ENCODE measurements at places on chromosomes 1 and 21.

DNA sequence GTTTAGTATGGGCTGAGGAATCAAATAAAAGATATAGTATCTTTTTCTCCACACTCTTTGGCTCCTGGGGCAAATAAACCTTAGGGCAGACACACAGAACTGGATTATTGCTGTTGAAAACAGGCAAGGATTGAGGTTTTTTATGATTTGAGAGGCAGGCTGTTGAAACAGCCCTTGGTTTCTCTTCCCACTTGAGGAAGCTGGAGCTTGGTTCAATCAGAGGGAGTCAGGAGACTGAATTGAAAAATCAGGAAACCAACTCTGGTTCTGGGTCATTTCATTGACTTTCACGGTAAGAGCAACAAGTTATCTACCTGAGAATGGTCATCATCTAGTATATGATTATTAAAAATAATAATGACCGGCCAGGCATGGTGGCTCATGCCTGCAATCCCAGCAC lies 108.4 kb downstream of the CNIH3 start:
- no peak for DNase-seq

- no peak for DNase-seq
Observed at GRCh38 chr1:111908011-111908621, 81.4 kb downstream of the KCND3 start.

DNA sequence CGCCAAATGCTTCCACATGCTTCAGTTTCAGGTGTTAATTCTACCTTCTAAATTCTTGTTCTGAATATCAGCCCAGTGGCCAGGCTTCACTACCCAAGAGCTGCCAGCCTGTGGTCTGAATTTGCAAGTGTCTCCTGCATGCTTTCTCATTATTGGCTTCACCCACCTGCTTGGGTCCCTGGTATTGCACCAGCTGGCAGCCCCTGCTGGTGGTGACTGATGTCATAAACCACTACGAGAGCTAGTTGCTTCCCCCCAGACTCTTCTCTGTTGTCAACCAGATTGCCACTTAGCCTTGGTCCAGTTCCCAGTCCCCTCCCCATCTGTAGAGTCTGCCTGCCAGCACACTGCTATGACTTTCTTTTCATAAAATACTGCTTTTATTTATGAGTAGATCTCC lies 197.7 kb upstream of the DUSP10 start:
- no peak for DNase-seq

DNA sequence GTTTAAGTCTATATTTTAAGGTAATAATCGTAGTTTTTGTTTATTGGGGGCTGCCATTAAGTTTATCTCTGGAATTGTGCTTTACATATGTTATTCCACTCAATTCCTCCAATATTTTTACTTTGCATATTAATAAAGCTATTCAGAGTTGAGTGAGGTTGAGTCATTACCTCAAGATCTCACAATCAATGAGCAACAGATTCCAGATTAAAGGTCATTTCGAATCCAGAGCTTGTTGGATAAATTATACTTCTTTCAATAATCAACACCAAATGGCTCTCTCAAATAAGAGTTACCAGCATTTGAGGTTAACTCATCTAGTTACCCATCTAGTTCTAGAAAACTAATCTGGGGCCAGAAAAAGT lies 16.7 kb downstream of the RGS4 start:
- DNase-seq, result no peak

GRCh38 chr1:116886291-116886878 lies 23.3 kb upstream of the PTGFRN start:
- no peak for DNase-seq

GRCh38 chr1:94707321-94708298 lies 112.5 kb upstream of the SLC44A3 start:
- DNase-seq, result no peak

GRCh38 chr1:69172003-69173000 lies 395.4 kb upstream of the LRRC7 start:
- no peak for DNase-seq

GRCh38 chr1:1118011-1118875 lies 2.4 kb upstream of the C1orf159 start:
- no peak for DNase-seq

DNA sequence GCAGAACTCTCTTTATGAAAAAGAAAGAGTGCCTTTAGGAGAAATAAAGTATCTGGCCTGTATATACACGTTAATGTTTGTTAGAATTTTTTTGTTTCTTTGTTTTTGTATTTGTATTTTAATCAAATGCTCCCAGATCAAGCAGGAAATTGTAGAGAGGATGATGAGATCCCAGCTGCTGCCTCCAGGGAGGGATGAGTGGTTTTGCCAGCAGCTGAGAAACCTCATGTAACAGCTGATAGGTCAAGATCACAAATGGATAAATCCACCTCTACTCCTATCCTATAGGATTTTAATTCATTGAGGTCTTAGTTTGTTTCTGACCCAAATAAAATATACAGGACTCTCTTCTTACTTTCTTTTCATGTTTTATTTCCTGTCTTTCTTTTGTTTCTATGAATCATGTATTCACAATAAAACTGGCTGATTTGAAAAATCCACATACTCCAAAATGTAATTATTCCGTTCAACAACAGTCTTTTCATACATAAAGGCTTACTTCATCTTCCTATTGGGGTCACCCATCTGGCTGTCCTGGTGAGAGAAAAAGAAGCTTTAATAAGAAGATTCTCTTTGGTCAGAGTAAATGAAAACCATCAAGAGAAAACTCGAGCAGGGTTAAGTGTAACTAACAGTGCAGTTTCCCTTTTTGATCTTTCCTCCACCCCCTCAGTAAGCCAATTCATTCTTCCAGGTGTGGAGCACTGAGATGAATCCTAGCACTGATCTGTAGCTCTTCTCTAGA lies 129.3 kb upstream of the PLPPR5 start:
- DNase-seq, result no peak

DNA sequence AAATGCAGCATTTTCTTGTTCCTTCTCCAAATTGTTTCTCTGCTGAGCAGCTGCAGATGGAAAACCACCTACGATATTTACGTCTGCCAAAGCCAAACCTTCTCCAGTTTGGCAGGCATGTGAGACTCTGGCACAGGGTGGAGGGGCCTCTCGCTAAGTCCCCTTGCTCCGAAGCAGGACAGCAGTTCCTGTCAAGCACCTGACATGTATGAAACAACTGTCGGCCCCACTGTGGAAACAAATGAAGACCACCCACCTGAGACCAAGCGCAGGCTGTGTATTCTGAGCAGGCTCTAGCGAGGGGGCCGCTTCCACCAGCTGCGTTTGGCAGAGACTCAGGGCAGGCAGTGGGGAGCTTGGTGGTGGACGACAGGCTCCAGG lies 74.7 kb downstream of the RIPK4 start:
- DNase-seq, result no peak

DNA sequence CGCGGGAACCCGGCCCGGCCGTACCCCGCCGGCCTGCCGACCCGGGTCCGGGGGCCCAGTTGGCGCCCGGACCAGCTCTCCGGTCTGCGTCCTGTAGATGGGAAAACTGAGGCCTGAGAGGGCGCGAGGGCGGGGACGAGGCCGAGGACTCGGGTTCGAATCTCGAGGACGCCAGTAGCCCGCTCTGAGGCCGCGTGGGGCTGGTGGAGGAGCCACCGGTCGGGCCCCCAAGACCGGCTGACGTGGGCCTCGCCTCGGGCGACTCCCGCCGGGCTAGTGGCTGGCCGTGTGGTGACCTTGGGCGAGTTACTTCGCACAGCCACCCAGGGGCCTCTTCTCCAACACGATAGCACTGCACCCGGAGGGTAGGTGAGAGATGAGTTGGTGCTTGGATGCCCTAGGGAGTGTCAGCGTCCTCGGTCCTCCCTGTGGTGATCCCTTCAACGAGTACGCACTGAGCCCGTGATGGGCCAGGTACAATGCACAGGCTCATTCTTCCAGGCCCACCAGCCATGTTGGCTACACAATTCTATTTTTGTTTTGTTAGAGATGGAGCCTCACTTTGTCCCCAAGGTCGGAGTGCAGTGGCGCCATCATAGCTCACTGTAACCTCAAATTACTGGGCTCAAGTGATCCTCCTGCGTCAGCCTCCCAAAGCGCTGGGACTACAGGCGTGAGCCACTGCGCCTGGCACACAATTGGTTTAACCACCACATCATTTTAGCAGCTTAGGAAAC lies 404 bp upstream of the SCMH1 start:
- DNase-seq, result no peak

- no peak for DNase-seq
Observed at GRCh38 chr1:16181887-16182719, 26.2 kb upstream of the EPHA2 start.

DNA sequence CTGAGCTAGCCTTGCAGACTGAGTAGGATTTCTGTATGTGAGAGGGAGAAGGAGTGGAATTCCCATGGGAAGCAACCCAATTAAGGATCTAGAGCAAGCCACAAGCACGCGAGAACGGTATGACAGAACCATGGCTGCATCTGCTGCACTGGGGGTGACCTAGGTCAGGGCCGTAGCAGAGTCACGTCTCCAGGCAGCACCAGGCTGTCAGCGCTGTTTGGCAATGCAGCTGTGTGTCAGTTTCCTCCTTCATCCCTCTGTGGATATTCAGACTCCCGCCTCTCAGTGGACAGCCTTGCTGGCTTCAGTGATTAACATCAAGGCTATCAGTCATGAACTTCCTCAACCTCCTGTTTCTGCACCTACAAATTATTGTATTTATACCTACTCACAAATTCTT lies 118.1 kb upstream of the PPP2R5A start:
- no peak for DNase-seq

GRCh38 chr1:23421753-23422240 lies 2.8 kb downstream of the TCEA3 start:
- no peak for DNase-seq

DNA sequence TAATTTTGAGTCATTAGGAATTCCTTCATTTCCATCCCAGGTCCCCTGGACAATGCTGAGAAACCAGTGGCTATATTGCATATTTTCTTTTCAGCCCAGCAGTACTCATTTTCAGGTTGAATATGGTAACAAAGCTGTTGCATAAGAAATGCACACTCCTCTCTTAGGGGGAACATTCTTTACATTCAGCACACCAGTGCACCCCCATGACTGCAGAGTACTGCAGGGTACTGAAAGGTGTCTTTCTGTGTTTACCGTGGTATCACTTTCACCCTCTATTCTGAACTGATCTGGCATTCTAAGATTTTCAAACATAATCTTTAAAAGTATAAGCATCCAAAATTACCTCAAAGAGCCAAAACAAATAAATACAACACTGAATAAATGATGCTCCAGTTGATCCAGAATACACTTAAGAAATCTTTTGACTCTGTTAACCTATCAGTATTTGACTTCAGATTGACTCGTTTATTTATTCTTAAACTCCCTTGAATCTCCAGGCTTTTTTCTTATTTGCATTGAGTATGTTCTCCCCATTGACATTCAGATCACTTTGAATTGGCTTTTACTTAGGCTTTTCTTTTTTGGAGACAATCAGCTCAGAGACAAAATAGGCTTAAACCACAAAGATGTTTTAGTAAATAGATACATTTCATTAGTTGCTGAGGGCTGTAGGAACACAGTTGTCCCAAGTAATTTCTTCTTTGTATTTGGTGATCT lies 213.6 kb downstream of the NFIA start:
- DNase-seq, result no peak

DNA sequence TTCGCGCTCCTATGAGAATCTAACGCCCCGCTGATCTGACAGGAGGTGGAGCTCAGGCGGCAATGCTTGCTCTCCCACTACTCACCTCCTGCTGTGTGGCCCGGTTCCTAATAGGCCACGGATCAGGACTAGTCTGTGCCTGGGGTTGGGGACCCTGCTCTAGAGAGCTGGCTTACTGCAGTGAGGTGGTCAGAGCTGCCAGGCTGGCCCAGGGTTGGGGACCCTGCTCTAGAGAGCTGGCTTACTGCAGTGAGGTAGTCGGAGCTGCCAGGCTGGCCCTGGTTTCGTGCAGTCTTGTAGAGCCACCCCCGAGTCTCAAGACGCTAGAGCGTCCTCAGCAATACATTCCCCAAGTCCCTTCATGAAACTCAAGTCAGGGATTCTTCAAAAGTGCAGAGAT lies 27.5 kb downstream of the SLC37A1 start:
- no peak for DNase-seq

GRCh38 chr1:111489604-111490003 lies 13.8 kb downstream of the ADORA3 start:
- no peak for DNase-seq

DNA sequence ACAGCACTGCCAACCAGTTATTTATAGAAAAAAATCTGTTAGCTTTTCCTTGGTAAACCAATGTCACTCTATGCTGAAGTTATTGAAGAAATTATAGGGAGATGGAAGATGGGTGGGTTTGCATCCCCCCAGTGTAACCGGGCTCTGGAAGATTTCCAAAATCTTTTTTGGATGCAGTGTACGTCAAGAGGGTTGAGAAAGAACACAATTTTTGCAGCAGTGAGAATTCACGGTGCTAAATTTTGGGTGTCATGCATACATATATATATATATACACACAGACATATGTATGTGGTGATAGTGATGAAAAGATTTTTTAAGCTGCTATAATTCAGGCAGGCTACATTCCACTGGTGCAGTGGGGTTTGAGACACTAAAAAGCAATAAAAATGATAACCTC lies 91.4 kb upstream of the MAGI3 start:
- DNase-seq, result no peak

GRCh38 chr1:2974701-2975301 lies 46.5 kb upstream of the ACTRT2 start:
- no peak for DNase-seq

GRCh38 chr1:210568631-210569030 lies 239.9 kb downstream of the HHAT start:
- DNase-seq, result no peak

DNA sequence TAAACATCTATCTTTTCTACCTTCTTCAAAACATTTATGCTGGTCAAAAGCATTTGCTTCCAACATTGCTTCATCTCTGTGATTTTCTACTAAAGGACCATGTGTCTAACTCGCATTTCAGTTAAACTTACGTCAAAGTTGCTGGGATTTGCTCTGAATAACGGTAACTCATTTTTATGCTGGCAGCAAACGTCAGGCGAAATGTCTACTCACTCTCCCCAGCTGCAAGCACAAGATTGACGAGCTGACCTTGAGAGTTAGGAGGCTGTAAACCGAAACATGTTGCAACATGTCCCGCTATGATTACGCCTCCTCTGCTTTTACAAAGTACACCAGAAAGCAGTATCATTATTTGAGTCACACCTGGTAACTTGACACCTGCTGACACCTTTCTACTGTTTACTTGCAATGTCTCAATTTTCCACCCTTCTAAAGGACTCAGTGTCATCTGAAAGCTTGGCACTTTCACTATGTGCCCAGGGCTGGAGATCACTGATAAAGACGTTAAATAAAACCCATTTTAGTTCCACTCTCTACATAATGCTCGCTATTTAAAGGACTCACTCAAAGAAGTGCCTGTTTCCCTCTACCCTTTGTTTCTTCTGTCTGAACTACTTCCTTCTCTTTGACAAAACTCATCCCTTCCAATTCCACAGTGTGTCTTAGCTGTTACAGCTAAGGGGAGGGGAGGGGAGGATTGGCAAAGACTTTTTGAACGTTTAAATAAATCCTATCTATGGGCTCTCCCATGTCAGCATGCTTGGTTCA lies 111.9 kb downstream of the PTPN14 start:
- no peak for DNase-seq
